ENCODE measurements at places on chromosomes 2 and 18. TPM values are rescaled to one million over a fixed set of nuclear protein-coding genes. Genes with fewer than 3 reads are reported as not detected.

DNA sequence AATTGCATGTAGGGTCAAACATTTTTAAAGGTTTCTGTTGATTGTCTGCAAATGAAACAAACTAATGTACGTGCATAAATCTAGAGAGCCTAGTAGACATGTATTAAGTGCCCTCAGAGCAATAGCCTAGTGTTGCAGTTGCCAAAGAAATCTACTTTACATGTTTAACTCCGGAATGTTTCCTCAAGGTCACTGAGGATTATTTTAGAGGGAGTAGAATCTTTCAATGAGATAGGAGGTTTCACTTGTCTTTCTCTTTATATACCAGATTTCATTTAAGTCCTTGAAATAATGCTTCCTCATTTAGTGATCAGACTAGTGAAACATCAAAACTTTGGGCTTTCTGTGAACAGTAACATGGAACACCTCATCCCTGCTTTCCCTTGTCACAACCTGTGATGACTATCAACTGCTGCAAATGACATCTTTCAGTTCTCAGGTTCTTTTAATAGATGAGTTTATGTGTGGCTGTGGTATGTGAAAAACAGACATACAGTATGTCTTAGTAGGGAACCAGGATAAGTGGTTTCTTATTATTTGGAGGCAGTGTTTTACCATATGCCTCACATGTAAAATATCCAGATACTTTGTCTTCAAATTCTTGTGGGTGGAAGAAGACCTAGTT, 5.5 kb downstream of the UBE2E3 start:
- H3K27ac ChIP-seq, result no peak overlapping the region
- H3K4me1 ChIP-seq, result peaks cover 50% of the 10 kb centered on the region
- no peak for DNase-seq
- H3K27me3 ChIP-seq, result no peaks in the 10 kb centered on the region

GRCh38 chr2:122357998-122358397, 602.5 kb downstream of the TSN start:
- H3K27me3 ChIP-seq, result no peaks in the 10 kb centered on the region
- no peaks in the 10 kb centered on the region for H3K4me1 ChIP-seq
- no peak overlapping the region for H3K4me3 ChIP-seq
- H3K36me3 ChIP-seq, result no peaks in the 10 kb centered on the region

Gene GCC2
- 55.6 TPM for total RNA-seq

Gene PHLPP1
- total RNA-seq, result 9.1 TPM

GRCh38 chr2:129585760-129586159, 393.7 kb upstream of the RAB6C start:
- H3K27me3 ChIP-seq, result no peaks in the 10 kb centered on the region
- DNase-seq, result no peak
- H3K4me1 ChIP-seq, result no peaks in the 10 kb centered on the region

DNA sequence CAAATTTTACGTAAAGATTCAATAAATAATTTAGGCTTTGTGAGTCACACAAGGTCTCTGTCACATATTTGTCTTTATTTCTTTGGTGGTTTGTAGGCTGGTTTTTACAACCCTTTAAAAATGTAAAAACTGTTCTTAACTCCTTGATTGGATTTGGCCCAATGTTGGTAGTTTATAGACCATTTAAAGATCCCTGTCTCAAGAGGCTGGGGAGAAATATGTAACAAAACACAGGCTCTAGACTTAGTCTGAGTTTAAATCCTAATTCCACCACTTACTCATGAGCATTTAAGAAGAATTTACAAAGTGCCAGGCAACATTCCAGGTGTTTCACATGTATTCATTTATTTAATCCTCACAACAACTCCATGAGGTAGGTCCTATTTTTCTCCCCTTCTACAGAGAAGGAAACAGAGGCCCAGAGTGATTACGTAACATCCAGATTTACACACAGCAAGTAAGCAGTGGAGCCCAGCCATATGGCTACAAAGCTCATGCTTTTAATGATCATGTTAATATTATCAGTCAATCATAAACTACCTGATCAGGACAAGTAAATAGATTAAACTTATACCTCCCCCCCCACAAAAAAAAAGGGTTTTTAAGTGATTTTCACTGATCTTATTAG, 416.6 kb upstream of the ACVR2A start:
- no peaks in the 10 kb centered on the region for H3K36me3 ChIP-seq
- no peak overlapping the region for H3K4me3 ChIP-seq
- H3K27me3 ChIP-seq, result no peaks in the 10 kb centered on the region
- H3K27ac ChIP-seq, result no peak overlapping the region

DNA sequence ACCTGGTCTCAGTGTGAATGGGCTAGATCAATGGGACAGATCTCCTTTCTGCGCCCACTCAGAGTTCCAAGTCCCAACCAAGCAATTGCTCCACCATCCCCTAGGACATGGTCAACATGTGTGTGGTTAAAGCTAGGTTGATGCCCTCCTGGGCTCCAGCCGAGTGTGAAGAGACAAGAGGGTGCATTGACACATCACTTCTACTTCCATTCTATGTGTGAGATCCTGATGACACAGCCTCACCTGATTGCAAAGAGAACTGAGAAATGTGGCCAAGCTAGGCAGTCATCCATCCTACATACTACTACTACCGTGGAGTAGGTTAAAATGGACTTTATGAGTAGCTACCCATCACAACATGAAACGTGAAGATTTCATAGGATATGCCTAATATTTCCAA, 106.8 kb downstream of the NCKAP5 start:
- no peak overlapping the region for H3K4me3 ChIP-seq
- H3K27me3 ChIP-seq, result no peaks in the 10 kb centered on the region

Gene HAAO
- 12.3 TPM for total RNA-seq

DNA sequence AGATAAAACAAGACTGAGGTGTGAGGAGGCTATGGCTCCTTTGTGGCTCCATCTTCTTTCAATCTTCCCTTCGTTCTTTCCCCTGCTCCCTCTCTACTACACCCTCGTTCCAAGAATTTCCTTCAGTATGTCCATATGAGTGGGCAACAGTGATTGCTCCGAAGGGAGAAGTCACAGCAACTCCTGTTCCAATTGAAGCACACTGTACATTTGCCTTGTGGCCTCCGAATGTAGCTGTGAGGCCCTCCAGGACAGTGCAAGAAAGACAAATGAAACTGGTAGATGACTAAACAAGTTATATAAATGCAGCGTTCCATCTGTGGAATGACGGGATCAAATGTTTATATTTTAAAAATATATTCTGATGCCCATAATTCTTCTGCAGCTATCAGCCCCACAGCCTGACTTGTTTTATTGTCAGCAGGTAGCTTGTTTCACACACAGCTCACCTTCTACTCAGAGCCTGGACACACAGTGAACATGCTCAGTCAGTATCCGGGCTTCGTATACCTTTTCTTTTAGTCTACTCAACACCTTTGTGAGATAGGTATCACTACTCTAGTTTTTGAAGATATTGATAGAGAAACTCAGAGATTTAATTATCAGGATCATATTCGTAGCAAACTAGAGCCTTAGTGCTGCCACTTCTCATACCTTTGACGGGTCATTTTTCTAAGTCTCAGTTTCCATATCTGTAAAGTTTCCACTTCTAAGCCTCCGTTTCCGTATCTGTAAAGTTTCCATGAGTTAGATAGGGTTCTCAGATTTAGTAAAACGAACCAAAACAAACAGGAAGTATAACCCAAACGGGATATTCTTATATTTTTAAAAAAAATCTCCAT, 216.7 kb upstream of the STON1 start:
- DNase-seq, result no peak
- H3K4me3 ChIP-seq, result peak overlapping the region; percentile 97
- no peaks in the 10 kb centered on the region for H3K36me3 ChIP-seq
- H3K4me1 ChIP-seq, result peaks cover 26% of the 10 kb centered on the region
- H3K27ac ChIP-seq, result peak overlapping the region; percentile 99
